ENCODE measurements at places on chromosomes 5 and 9.

DNA sequence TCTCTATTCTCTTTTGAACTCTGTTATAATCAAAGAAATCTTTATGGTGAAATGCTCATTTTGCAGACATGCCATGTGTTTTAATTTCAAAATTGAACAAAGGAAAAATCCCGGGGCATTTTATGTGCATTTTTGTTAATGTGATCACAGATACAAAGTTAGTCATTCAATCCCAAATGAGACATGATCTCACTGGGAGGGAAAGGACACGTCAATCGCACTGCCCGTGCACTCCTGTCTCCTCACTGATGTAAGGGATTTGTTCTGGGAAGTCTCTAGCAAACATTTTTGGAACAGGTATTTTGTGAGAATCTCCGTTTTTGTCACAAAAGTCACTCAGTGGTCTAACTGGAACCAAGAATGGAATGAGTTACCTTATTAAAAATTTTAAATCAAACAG, 97.9 kb upstream of the RANBP6 start:
- DNase-seq: no peak

- DNase-seq: no peak
Observed at GRCh38 chr9:113808391-113809358, 67.4 kb upstream of the ZNF618 start.

- DNase-seq: no peak
Observed at GRCh38 chr9:4671737-4672136, 5.5 kb upstream of the SPATA6L start.

GRCh38 chr5:62190173-62190572, 115.8 kb upstream of the KIF2A start:
- DNase-seq: no peak

- DNase-seq: no peak
Observed at GRCh38 chr9:74772121-74772520, 115.6 kb downstream of the TRPM6 start.

- no peak for DNase-seq
Observed at GRCh38 chr9:134775081-134775951, 105.3 kb upstream of the FCN2 start.

- DNase-seq: no peak
Observed at GRCh38 chr9:86046071-86046636, 53.2 kb downstream of the GOLM1 start.

DNA sequence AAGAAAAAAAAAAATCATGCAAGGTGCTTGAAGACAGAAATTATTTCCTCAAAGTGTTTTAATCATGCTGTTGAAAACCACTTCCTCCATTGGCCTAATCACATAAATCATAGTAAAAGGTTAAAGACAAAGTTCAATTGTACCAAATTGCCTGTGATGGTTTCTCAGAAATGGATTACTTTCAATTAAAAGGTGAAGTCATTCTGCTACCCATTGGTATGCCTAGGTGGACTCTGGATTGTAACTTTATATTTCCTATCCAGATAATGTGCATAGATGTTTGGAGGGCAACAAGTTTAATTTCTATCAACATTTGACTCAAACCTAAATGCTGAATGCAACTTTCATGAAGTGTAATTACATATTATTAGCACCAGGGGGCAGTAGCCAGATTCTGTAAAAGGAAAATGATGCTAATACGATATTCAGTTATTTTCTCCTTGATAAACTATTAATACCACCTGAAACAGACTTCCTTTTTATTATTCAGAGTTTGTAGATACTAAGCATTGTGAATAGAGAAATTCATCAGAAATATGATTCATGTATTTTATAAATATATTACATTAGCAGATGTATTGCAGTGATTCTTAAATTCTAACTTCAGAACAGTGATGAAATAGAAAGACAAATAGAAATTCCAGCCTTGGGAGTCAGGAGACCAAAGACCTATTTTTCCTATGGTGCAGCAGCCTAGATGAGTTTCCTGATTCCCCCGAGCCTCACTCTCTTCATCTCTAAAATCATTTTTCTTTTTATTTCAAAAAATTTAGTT, 148.2 kb downstream of the CAAP1 start:
- DNase-seq: no peak

DNA sequence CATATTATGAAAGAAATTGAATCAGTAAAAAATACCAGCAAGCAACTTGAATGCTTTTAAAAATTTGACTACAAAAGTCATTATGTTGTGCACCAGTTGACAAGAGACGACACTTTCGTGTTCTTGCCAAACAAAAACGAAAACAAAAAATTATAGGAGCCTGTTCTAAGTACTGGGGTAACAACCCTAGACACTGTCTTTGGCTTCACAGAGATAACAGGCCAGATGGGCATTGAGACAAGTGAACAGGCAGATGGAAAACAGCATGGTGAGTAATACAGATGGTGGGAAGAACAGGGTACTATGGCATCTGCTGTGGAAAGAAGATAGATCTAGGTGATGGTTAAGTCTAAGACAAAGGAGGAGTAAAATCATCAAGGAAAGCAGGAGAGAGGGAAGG, 99.0 kb downstream of the CDH12 start:
- no peak for DNase-seq

DNA sequence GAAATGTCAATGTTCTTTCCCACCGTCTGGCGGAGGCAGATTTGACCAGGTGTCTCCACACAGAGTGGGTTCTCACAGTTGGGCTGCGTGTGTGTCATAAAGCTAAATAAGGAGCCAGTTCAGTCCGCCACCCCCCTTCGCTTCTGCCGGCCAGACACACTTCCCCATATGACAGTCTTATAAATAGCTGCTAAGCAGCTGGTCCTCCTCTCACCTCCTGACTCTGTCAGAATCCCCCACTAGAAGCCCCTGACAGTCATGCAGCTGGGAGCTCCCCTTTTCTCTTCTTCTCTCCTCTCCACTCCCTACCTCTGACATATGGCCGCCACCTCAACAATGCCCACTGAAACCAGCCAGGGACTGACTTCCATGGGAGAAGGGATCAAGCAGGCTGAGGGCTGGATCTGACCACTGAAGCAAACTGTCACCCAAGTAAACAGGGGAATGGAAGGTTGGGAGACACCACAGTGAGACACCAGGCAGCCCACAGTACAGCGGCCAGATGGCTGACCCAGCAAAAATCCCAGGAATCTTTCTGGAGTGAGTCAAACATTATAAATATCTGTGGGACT, 141.9 kb upstream of the EFNA5 start:
- DNase-seq: no peak

DNA sequence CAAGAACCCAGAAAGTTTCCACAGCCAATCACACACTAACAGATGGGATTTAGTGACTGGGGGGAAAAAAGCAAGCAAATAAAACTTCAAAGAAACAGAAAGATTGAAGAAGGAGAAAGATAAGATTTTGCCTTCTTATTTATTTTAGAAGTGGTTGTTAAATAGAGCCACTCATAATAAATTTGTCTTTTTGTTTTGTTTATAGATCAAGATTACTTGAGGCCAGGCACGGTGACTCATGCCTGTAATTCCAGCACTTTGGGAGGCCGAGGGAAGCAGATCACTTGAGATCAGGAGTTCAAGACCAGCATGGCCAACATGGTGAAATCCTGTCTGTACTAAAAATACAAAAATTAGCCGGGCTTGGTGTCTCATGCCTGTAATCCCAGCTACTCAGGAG, 94.9 kb upstream of the RANBP3L start:
- no peak for DNase-seq

- no peak for DNase-seq
Observed at GRCh38 chr5:98942847-98943246, 14.0 kb upstream of the CHD1 start.

DNA sequence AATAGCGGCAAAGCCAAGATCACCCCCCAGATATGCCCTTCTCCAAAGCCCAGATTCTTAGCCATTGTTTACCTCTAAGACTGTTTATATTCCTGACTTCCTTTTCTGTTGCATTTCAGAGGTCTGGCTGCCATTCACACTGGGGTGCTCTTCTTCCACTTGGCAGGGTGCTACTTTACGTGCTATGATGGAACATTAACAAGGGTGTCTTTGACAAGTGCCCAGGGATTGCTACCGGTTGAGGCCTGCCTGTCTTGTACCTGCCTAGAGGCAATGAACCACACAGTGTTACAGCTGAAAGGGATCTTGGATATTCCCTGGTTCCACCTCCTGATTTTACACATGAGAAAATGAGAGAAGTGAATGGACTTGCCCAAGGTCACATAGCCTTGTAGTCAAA, 352.1 kb upstream of the KIF2A start:
- no peak for DNase-seq

DNA sequence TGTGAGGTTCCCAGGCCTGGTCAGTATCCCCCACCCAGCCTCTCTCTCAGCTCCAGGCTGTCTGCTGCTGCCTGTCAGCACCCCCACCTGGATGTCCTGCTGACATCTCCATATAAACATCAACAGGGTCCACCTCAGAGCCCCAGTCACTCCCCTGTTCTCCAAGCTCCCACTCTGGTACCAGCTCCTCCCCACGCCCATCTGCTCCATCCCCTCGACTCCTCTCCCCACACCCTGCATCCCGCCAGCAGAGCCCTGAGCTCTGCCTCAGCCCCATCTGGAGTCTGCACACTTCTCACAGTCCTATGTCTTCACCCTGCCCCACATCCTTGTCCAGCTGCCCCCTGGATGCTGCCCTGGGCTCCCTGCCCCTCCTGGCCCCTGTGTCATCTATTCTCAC, 67.7 kb upstream of the LRRTM2 start:
- DNase-seq: no peak

- DNase-seq: no peak
Observed at GRCh38 chr5:169657127-169657526, 20.1 kb downstream of the DOCK2 start.

GRCh38 chr5:65876496-65876895, 49.9 kb upstream of the ERBIN start:
- DNase-seq: no peak

- no peak for DNase-seq
Observed at GRCh38 chr5:55634866-55635265, 77.3 kb downstream of the SLC38A9 start.

DNA sequence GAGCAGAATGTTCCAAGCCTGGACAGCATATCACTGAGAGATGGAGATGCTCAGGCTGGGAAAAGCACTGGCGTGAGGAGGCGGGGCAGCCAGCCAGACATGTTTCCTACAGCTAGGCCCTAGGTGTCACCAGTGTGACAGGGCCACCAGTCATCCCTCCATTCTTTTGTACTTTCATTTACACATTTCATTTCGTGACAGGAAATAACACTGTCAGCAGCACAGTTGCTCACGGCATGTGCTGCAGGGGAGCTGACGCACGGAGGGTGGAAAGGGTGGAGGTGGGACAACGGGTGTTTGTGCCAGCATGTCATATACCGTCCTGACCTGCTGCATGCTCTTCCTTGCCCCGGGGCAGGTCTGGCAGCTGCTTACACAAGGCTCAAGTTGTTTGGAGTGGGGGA, 14.8 kb upstream of the CEMIP2 start:
- DNase-seq: peak; percentile 53

DNA sequence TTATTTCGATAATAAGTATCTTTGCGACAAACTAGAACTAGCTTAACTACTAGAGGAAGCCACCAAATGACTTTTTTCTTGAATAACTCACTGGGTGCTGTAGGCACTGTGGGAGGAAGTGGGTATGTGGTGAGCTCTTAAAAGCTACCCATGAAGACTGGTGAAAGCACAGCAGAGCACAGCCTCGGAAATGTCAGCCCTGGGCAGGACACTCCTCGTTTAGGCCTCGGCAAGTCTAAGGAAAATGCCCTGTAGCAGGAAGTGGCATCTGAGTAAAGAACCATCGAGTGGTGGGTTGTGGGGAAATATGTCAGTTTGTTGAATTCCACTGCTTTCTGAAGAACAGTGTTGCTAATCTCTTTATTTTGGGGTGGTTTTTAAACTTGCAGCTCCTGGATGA, 44.0 kb upstream of the NCS1 start:
- peak; percentile 26 for DNase-seq

DNA sequence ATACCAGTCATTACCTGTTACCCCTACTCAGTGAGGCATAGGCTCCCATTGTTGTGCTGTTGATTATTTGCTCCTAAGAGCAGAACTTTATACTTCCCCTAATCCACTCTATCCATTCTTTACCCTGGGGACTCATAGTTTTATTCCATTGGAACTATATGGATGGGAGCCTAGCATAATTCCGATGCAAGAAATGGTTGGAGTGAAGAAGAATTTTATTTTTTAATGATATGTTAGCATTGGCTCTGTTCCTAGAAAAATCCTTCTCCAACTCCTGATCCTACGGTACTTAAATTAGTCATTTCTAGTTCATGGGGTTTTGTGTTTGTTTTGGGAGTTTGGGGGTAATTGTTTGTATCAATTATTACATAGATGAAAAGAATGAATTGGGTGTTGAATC, 191.5 kb downstream of the GOLPH3 start:
- DNase-seq: no peak

DNA sequence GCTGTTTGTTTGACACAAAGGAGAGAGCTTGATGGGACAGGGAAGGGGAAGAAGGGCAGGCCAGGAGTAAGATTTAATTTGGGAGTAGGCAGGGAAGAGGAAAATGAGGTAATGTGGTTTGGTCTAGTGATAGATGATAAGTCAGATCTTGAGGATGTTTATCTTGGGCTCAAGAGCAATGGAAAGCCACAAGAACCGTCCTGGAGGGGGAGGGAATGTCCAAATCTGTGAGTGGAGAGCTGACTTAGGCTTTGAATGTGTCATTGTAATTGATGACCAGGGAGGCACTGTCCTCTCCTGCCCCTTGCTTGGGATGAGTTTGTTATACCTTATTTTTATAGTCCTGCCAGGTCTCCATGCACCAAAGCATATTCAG, 37.5 kb downstream of the MAMDC2 start:
- no peak for DNase-seq

DNA sequence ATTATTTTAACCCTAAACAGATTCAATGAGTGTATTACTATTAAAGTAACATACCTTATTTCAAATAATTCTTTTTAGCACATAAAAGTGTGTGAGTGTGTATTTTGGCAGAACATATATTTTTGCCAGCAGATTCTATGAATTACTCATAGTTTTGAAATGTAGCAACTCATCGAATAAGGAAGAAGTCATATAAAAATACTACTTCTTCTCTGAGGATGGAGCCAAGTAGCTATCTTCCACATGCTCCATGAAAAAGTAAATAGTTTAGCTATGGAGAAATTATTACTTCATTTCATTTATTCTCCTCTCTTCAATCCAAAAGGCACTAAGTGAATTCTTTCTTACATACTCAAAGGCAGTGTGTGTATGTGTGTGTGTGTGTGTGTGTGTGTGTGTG, 1090.4 kb upstream of the CDH6 start:
- no peak for DNase-seq

DNA sequence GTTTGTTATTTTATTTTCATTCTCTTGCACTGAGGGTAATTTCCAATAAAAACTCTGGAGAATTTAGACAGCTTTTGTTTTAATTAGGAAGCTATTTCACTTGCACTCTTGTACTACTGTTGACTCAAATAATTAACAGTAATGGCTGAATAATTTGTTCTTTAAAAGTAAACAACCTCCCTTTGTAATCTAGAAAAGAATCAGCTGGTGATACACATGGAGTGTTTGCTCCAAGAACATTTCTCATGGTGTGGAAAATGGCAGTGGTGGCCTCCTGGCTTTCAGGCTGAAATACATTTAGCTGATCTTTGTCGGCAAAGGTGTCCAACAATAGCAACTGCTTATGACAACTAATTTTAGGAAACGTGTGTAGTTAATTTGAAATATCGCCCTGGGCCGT, 129.4 kb downstream of the C9orf152 start:
- no peak for DNase-seq

- DNase-seq: no peak
Observed at GRCh38 chr9:105114964-105115728, 129.3 kb upstream of the SLC44A1 start.

- DNase-seq: no peak
Observed at GRCh38 chr5:132142459-132142858, 68.9 kb downstream of the CSF2 start.
